ENCODE measurements at places on chromosomes 3 and 15.

DNA sequence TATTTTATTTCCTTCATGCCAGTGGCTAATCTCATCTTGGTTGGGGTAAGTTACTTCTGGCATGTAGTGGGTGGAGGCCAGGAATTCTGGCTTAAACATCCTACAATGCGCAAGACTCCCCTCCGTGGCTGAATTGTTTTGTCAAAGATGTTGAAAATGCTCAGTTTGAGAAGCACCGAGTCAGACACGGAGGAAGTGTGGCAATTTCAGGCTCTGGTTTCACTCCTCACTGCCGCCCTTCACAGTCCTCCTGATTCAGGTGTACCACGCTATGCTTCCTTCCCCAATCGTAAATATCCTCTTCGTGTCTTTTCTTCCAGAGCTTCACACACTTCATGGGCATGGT, 150.7 kb downstream of the OPA1 start:
- DNase-seq = no peak

DNA sequence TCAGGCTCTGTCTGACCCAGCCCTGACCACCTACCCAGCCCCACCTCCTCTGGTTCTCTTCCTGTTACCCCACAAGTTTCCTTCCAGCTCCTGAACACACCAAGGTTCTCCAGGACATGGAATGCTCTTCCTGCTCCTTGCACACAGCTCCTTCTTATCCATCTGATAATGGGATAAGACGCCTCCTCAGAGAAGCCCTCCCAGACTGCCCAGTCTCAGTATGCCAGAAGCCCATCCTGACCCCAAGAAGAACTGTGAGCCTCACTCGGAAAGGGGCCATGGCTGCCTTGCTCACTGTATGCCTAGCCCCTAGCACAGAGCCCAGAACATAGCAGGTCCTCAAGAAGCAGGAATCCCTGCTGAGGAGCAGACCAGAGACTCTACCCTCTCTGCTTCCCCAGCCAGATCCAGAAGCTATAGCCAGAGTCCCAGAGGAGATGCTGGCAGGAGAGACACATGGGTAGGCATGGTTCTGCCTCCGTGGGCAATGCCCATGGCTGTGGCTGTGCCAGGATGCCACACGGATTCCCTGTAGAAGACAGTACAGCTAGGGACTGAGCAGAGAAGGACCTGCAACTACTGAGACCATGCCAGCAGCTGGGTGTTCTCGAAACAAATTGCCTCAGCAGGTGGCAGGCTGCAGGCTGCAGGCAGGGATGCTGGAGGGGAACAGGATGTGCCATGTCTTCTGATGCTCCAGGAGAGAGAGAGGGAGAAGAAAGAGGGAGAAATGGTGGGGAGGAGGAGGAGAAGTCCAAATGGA, 74.0 kb upstream of the LINGO1 start:
- no peak for DNase-seq

DNA sequence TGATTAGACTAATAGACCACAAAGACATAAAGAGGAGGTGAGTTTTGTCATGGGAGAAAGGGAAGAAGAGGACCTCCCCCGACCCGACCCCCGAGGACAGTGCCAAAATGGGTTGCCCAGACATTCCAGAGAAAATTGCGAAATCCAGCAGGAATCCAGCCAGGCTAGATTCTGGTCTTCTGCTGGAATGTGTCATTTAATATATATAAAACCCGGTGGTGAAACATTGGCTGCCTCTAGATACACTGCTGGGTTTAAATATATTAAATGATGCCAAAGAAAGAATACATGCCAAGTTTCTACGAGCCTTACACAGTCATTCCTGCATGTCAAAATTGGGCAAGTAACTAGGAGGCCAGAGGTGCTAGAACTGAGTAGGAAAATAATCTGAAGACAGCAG, 45.3 kb upstream of the SPESP1 start:
- DNase-seq = no peak

GRCh38 chr3:122391681-122392446, 7.9 kb downstream of the FAM162A start:
- no peak for DNase-seq

- DNase-seq = no peak
Measured at GRCh38 chr3:98994128-98994762, 92.8 kb upstream of the DCBLD2 start.

GRCh38 chr15:69629631-69630161, 177.1 kb downstream of the RPLP1 start:
- DNase-seq = no peak

DNA sequence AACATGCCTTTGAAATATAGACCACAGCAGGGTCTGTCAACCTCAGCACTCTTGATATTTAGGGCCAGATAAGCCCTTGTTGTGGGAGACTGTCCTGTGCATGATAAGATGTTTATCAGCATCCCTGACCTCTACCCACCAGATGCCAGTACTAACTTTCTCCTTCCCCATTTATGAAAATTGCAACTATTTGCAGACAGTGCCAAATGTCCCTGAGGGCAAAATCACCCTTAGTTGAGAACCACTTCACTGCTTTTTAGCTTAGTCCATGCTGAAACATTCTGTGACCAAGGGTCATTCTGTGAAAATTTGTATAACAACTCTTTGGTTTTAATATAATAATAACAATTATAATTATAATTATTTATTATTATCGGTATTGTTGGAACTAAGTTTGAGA, 1032.4 kb downstream of the MCTP2 start:
- DNase-seq = no peak

DNA sequence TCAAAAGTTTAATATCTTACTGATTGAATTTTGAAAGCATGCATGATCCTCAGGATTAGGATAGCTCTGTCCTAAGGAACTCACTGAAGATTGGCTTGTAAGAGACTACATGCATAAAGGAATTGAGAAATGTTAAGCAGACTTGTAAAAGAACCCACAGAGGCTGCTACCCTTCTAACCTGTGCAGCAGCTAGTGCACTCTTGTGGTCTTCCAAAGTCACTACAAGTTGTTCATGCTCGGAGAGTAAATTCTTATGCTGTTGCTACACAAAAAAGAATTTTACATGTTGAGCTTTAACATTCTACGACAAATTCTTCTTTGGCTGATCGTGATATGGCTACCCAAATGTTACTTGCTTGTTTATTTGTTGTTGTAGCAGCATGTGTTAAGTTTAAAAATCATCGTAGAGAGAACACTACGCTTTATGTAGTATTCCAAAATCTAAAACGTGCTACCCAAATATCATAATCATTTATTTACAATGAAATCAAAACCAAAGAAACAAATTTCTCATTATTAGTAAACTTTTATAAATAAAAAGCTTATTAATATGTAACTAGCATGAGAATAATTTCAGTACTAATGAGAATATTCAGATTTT, 55.0 kb downstream of the GOLIM4 start:
- no peak for DNase-seq

Measured in activated CD8-positive, alpha-beta memory T cell treated with anti-CD3 and anti-CD28 coated beads for 1 hour (primary cell).